ENCODE measurements at places on chromosomes 11 and 22.
A peak's percentile ranks its signal among the peaks of the same experiment; 100 is the strongest.

- DNase-seq: no peak
Measured at GRCh38 chr11:133127741-133128140, 404.6 kb downstream of the OPCML start.

DNA sequence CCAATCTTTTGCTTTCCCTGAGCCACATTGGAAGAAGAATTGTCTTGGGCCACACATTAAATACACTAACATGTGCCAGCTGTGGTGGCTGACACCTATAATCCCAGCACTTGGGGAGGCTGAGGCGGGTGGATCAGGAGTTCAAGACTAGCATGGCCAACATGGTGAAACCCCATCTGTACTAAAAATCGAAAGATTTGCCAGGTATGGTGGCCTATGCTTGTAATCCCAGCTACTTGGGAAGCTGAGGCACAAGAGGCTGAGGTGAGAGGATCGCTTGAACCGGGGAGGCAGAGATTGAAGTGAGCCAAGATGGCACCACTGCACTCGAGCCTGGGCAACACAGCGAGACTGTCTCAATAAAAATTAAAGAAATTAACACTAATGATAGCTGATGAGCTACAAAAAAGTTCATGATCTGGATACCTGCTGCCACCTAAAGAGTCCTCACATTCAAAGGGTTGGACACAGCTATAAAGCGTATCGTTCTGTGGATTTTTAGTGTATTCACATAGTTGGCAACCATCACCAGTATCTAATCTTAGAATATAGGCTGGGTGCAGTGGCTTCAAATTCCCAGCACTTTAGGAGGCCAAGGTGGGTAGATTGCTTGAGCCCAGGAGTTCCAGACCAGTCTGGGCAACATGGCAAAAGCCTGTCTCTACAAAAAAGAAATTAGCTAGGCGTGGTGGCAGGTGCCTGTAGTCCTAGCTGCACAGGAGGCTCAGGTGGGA is 3.4 kb upstream of the LDHC start:
- DNase-seq: no peak

GRCh38 chr11:47164321-47164720 is 12.4 kb downstream of the ARFGAP2 start:
- no peak for DNase-seq

DNA sequence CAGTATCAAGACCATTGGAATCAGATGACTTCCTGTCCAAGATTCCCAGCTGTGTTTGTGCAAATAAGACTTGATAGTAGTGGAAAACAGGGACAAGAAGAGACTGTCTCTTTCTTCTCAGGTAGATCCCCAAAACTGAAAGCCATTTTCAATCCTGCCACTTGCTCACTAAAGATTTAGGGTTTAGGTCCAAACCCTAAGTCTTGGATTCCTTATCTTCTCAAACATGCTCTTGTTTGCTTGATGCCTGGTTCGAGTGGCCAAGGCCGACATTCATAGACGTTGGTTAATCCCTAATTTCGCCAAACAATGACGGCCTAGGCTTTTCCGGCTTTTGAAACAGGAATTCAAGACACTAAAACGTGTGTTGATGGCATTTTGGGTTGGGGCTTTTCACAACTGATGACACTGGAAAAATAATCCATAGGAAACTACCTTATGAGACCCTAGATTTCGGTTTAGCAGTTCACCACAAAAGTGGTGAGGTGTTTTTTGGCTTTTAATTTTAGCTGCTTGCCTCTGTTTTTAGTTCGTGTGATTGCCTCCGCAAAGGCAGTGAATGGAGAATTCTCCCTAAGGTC is 1.0 kb upstream of the GTPBP1 start:
- DNase-seq: no peak

- no peak for DNase-seq
Measured at GRCh38 chr11:12829540-12830314, 155.5 kb downstream of the TEAD1 start.

- DNase-seq: no peak
Measured at GRCh38 chr11:35281169-35281688, 138.1 kb downstream of the SLC1A2 start.

GRCh38 chr11:94826415-94826814 is 58.3 kb downstream of the AMOTL1 start:
- no peak for DNase-seq

GRCh38 chr22:18031695-18032454 is 7.5 kb upstream of the MICAL3 start:
- no peak for DNase-seq

GRCh38 chr22:33807470-33807869 is 112.8 kb downstream of the LARGE1 start:
- DNase-seq: no peak

GRCh38 chr11:8102296-8102915 is 21.4 kb downstream of the TUB start:
- DNase-seq: no peak

DNA sequence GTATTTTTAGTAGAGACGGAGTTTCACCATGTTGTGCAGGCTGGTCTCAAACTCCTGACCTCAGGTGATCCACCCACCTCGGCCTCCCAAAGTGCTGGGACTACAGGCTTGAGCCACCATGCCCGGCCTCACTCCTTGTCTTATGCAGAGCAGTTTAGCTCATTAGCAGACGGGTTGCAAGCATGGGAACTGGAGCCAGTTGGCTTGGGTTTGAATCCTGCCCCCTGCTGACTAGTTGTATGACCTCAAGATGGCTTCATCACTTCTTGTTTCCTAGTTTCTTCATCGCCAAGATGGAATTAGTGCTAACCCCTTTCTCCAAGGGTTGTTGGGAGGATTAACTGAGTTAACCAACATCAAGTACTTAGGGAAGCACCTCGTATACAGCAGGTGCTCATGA is 23.4 kb upstream of the RASD2 start:
- no peak for DNase-seq

DNA sequence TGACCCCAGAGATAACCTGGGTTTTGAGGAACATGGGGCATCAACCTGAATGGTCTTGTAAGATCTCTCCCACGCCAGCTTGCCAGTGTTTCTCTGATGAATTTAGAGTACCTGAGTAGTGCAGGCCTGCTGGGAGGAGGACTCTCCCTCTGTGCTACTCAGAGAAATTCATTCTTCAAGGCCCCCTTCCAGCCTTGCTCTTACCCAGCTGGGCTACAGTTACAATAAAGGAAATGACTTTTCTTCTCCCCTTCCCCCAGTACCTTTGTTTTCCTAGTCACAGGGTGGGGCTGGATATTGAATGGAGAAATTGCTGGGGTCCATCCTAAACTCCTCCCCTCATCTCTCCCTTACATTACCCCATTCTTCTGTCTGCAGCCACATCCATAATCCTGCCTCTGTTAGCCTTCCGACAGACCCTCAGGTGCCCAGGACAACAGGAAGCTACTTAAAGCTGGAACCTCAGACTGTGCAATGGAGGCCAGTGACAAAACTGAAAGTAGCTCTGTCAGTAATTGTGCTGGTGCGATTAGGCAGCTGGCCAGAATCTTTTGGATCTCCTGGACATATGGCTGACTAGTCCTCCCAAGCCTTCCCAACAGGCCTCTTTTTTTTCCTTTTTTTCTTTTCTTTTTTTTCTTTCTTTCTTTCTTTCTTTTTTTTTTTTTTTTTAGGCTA is 17.4 kb downstream of the LIMK2 start:
- DNase-seq: peak; percentile 89

GRCh38 chr11:125314276-125315078 is 149.9 kb downstream of the PKNOX2 start:
- DNase-seq: no peak

GRCh38 chr11:123173040-123173855 is 21.8 kb downstream of the CLMP start:
- DNase-seq: no peak

- no peak for DNase-seq
Measured at GRCh38 chr22:31575190-31575589, 78.9 kb downstream of the SFI1 start.

- no peak for DNase-seq
Measured at GRCh38 chr22:50140615-50141014, 29.9 kb upstream of the PANX2 start.

DNA sequence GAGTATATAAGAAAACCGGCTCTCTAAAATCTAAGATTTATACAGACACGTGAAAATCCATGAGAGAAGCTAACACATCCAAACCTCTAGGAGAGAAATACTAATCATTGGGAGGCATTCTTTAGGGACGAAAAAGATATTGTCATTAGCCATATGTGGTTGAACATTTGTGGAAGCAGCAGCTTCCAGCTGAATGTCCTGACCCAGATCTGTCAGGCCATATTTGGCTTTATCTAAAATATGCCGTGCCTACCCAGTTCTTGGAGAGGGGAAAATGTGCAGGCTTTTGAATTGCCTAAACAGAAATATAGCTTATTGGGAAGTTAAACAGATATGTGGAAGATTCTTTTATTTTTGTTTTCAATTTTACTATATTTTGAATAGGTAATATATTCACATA is 6.4 kb downstream of the CCDC89 start:
- peak; percentile 32 for DNase-seq

DNA sequence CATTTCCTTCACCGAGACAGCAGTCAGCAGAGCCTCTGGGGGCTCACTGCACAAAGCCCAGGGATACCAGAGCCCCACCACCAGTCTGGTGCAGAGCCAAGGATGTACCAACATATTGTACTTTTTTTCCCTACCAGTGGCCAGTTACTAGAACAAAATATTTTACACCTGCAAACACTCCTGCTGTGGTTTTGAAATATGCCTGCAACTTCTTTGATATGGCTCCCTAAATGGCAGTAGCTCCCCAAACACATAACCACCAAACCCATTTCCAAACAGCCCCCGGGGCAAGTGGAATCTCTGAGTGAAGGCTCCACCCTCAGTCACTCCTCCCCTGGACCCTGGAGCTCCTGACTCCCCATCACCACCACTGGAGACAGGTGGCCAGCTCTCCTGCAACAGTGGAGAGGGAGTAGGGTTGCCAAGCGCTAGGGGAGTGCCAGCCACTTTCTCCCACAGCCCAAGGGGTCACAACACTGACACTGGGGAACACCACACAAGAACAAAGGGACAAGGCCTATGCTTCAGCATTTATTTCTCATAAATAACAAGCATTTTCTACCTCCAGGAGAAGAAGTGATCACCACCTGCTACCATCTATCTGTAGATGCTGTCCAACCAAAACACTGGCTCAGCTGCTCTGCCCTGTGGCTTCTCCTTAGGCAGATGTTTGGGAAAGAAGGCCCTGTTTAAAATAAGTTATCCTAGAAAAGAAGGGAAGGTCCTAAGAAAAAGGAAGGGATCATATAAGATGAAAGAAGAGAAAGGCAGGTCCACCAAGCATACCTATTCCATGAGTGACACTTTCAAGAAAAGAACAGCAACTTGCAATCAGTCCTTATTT is 15.1 kb downstream of the DGCR2 start:
- DNase-seq: no peak

DNA sequence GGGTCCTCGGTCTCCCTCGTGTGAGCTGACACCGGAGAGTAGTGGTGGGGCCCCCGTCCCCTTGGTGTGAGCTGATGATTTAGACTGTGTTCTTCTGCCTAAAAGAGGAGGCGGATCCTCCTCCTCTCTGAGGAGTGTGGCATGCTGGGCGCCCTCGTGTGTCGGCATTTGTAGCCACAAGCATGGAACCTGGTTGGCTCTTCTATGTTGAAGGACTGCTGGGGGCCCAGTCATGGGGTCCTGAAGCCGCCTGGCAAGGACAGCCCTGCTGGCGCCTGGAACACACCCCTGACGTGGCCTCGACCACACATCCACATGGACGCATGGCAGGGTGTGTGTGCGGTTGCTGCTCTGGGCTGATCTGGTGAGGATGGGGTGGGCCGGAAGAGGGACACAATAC is 50.2 kb downstream of the AP2A2 start:
- no peak for DNase-seq

Measured in adrenal gland (tissue), 19 donors.